Activated naive CD8-positive, alpha-beta T cell treated with anti-CD3 and anti-CD28 coated beads, Interleukin-2, amount 50 U/mL, for 16 hours (primary cell): ENCODE measurements at places on chromosomes 2 and 18.

DNA sequence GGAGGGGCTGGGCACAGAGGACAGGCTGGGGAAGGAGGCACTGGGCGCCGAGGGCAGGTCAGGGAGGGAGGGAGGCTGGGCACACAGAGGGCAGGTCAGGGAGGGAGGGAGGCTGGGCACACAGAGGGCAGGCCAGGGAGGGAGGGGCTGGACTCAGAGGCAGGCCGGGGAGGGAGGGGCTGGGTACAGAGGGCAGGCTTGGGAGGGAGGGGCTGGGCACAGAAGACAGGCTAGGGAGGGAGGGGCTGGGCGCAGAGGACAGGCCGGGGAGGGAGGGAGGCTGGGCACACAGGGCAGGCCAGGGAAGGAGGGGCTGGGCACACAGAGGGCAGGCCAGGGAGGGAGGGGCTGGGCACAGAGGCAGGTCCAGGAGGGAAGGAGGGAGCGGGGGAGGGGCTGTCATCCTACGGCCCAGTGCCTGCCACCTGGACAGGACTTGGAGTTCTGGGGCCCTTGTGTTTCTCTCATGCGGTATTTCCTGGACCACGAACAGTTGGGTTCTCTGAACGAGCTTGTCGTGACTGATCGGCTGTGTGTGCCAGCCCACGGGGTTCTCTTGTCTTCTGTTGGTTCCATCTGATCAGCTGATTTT, 46.7 kb upstream of the KCNG2 start:
- DNase-seq, result no peak

DNA sequence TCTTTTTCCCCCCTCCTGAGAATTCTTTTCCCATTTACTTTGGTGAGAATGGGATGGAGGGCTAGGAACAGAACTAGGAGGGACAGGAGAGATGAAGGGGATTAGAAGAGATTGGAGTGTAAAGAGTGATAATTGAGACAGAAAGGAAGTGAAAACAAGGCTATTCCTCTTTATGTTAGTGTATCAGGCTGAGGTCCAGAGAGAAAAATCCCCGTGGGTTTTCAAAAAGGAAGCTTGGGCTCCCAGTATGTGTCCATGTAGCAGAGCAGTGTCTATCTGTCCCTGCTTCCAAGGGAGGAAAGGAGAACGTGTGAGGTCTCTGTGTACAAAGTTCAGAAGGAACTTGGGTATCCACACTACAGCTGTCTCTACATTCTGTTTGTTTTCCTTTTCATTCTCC, 59.9 kb upstream of the KCNE4 start:
- DNase-seq, result no peak

GRCh38 chr2:204268971-204269370, 276.3 kb upstream of the PARD3B start:
- no peak for DNase-seq

DNA sequence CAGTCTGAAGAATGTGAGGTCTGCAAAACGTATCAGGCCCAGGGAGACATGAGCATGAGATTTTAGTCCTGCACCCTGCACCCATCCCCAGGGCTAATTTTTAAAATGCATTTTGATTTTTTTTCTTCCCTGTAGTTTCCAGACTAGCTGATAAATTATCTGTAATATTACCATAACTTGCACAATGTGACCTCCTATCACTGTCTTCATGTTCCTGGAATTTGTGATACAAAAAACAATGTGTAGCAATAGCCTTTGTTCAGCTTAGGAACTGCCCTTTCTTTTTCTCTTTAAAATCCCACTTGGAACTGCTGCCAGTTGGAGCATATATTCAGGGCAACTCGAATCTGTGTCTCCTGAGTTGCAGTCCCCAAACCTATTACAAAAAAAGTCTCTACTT, 222.8 kb upstream of the HS6ST1 start:
- DNase-seq, result no peak

GRCh38 chr2:195603998-195604397, 53.0 kb upstream of the SLC39A10 start:
- no peak for DNase-seq

- no peak for DNase-seq
These were observed 68.3 kb downstream of the SPTBN1 start for GRCh38 chr2:54524226-54524991.

GRCh38 chr18:58590254-58590653, 38.6 kb downstream of the ALPK2 start:
- DNase-seq, result no peak

GRCh38 chr2:114724454-114724853, 282.0 kb downstream of the DPP10 start:
- DNase-seq, result no peak

DNA sequence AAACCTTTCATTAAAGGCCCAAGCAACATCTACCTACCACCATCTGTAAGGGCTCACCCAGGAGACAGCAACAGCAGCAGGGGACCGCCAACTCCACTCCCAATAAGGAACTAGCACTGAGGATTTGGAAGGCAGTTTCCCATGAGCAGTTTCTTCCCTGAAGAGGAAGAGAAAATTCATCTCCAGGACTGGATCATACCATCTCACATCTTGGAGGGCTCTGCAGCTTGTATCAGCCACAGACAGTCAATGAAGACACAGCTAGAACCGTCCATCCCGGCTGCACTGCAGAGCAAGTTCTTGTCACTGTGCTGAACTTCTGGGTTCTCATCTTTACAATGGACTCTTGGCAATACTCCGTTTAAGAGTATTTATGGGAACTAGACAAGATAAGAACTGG, 2.8 kb upstream of the GYPC start:
- no peak for DNase-seq

GRCh38 chr2:102027036-102027980, 35.5 kb downstream of the IL1R2 start:
- no peak for DNase-seq

DNA sequence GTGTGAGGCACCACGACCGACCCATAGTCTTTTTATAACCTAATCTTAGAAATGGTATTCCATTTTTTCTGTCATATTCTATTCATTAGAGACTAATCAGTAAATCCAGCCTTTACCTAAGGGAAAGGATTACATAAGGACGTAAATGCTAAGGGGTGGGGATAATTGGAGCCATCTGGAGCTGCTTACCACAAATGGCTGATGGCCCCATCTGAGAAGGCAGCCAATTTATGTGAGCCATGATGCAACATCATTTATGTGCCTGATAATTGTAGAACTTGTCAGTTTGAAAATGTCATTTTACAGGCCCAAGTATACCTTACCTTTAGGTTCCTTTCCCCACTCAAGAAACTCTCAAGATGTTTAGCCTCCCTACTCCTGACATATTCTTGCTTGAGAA, 44.0 kb downstream of the ARHGEF33 start:
- DNase-seq, result no peak

- DNase-seq, result no peak
These were observed 179.4 kb downstream of the DOK6 start for GRCh38 chr18:69580107-69580506.

GRCh38 chr2:11155381-11156035, at the start of gene SLC66A3:
SLC66A3 (plus strand) TSS chr2:11155467; CDS start chr2:11155547, 80 bp downstream.
- DNase-seq, result no peak

GRCh38 chr2:15043336-15044058, 411.0 kb downstream of the LRATD1 start:
- no peak for DNase-seq

GRCh38 chr2:201621293-201621999, 21.9 kb downstream of the TMEM237 start:
- DNase-seq, result no peak

DNA sequence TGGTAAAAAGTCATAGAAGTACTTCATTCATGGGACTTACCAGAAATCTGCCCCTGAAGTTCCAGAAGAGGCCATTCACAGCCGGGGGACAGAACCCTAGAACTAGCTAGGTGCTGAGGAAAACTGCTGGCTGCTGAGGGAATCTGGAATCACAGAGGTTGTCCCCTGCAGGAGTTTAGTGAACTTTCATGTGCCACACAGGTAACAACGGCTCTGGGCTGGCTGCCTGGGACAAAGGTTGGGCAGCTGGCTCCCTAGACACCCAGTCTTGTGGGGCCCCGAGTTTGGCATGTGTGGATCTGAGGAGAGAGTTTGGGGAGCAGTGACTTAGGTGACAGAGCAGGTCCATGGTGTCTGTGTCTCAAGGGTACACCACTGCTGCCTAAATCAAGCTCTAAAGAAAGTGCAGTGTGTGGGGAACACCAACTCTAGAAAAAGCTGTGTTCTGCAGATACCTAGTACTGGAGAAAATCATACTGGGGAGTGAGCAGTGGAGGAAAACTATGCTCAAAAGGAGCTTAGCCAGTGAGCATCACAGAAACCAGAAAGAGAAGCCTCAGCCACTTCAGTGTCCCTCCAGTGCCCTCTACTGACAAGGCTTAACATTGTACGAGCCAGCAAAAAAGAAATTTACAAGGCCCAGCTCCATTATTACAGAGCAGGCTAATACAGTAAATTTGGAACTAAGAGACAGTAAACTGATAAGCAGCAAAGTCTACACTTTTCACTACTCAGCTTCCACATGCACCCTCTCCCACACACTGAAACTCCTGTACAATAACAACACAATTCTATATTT, 15.2 kb downstream of the GALNT3 start:
- no peak for DNase-seq

GRCh38 chr18:33350256-33350655, 90.3 kb downstream of the CCDC178 start:
- no peak for DNase-seq

DNA sequence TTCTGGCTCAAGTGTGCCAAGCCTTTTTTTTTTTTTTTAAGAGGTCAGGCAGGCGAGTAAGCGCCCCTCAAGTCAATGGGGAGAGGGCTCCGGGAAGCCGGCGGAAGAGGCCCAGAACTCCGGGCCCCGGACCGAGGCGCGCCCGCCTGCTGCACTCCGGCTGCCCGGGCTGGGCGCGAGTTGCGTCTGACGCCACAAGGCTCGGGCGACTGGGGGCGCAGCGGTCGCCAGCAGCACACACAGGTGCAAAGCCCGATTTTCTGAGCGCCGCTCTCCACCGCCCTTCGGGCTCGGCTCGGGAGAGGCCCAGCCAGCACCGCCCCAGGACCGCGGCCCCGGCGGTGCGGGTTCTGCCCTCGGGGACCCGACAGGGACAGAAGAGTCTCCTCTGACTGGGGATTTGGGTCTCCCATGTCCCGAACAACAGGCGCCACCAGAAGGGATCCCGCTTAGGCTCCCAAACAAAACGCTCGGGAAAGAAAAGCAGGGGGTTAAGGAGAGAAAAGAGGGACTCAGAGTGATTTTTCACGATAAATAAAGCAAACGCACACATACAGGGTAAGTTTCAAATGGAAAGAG, 787 bp downstream of the ERBB4 start:
- no peak for DNase-seq

DNA sequence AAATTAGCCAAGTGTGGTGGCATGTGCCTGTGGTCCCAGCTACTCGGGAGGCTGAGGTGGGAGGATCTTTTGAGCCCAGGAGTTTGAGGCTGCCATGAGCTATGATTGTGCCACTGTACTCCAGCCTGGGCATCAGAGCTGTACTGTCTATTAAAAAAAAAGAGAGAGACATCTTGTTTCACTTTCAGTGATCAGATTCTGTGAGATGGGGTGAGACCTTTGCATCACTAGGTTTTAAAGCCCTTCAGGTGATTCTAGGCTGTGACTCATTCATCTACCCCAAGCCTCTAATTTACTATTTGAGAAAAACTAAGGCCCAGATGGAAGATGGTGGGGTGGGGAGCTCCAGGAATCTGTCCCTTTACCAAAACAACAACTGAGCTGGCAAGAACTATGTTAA, 7.1 kb downstream of the C2orf92 start:
- DNase-seq, result no peak

DNA sequence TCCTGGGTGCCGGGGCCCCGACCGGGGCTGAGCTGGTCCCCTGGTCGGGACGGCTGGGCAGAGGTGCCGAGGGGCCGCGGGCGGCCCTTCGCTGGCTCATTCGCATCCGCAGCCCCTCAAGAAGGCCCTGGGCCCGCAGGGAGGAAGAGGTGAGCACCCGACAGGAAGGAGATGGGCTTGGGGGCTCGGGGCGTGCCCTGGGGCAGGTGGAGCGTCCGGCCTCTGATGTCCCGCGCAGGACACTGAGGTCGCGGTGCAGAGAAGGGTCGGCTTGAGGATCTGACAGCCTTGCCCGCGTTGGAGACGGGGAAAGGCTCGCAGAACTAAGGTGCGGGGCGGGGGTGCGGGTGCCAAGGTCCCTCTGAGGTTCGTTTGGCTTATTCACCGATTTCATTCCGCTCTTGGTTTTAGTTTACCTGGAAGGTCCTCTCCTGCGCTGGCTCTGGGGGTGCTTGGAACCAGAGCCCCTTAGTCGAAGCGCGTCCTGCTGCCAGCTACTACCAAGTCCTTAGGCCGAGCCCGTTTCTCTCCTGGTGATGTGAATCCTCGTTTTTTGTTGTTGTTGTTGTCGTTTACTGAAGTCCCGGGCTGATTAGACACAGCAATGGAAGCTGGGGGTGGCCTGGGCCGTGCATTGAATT, 18.9 kb upstream of the CD8A start:
- no peak for DNase-seq

DNA sequence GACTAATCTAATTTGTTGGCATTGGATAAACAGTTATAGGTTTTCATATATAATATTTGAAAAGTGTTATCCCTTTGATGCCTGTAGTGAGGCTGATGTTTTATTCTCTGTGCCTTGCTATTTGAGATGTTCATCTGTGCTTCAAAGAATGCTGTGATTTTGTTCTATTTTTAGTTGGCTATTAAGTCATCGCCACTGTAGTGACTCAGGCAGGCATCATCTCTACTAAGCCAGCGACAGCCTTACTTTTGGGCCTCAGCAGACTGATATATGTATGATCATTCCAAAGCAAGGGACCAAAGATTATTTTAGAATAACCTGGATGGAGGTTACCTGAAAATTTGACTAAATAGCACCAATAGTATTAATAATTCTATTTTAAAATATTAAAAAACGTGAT, 1674.5 kb upstream of the NXPH2 start:
- DNase-seq, result no peak

- no peak for DNase-seq
These were observed 484.9 kb downstream of the METTL4 start for GRCh38 chr18:2086439-2086838.

DNA sequence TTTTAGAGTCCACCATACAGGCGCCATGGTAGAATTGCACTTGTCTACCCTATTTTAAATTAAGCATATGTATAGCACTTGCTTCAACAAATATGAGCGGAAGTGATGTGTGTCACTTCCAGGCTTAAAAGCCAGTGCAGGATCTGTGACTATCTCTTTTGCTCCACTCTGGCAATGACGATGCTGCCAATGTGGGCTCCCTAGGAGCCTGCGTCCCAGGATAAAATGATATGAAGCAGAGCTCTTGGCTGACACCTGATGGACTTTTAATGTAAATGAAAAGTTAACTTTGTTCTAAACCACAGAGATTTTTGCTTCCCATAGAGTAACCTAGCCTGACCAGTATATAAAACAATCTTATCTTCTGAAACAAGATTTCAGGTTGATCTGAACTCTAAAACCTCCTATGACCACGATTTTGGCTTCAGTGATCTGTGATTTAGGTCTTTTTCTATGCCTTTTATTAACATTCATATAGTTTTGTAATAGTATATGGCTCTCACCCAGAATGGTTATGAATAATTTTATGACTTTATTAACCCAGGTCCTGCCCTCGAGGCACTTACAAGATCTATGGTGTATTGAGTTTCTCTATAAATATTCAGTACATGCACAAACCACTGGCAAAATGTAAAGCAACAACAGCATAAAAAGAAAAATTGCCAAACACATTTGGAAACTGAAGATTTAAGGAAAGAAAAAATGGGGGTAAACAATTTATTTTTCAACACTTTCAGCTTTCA, 422.5 kb upstream of the PIK3C3 start:
- DNase-seq, result no peak
